ENCODE measurements at places on chromosomes 13 and 19.

- DNase-seq = no peak
These were observed 124.7 kb downstream of the GPC5 start for GRCh38 chr13:91523116-91523515.

GRCh38 chr13:76764429-76764828 lies 121.8 kb downstream of the KCTD12 start:
- no peak for DNase-seq

- no peak for DNase-seq
These were observed 169.8 kb downstream of the ATP8A2 start for GRCh38 chr13:25541434-25542123.

- DNase-seq = no peak
These were observed 366.8 kb downstream of the SLITRK1 start for GRCh38 chr13:83515268-83516015.

DNA sequence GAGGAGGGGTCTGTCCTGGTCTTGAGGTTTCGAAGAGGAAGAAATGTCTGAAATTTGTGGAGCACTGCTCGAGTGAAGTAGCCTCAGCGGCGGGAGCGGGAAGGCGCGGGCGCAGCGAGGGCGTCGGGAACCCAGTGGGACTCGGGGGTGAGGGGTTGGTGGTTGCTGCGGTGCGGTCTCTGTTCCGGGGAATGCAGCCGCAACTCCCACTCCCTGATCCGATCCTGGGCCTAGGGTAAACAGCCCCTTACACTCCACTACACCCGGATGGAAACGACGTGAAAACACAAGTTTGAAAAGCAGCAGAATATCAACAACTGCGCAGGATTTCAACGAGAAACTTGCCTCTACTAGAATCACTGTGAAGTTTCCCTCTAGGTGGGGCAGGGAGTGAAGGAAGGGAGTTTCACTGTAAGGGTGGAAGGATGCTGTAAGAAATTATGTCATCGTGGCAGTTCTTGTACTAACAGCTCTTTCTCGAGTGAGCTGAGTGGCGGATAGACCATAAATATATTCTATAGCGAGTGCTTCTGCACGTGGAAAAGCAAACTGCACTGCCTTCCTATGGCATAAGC lies 2.0 kb upstream of the KLF12 start:
- DNase-seq = no peak

- peak; percentile 74 for DNase-seq
These were observed at the start of gene NDFIP2 for GRCh38 chr13:79480954-79481684. Gene NDFIP2, plus strand, starts transcription at chr13:79481155. Its CDS starts 49 bp downstream, at chr13:79481204.

DNA sequence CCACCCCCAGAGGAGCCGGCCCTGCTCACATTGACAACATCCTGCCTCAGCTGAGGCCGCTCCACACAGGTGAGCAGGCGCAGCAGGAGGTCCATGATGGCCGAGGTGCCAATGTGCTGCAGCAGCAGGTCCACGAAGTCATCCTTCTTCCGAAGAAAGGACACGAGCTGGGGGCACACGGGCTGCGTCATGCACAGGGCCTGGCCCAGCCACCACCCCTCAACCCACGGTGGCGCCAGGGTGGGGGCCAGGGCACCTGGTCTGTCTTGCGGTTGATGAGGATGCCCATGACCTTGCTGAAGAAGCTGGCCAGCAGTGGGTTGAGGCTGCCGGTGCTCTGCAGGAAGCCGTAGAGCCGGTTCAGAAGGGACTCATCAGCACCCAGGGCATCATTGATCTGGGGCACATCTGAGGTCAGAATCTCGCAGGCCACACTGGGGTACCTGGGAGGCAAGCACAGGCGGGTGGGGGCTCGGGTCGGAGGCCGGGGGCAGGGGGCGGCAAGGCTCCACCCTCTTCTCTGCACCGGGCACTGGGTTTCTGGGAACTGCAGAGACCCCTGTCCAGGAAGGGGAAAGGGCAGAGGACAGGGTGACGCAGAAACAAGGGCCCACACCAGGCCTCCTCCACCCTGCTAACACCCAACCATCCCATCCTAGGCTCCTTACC lies 13.4 kb downstream of the PPP6R1 start:
- no peak for DNase-seq

DNA sequence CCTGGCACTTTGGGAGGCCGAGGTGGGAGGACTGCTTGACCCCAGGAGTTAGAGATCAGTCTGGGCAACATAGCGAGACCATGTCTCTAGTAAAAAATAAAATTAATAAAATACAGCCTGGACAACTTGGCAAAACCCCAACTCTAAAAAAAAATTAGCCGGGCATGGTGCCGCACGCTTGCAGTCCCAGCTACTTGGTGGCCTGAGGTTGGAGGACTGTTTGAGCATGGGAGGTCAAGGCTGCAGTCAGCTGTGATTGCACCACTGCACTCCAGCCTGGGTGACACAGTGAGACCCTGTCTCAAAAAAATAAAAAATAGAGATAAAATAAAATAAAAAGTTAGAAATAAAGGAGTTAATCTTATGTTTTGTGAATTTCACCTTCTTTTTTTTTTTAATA lies 15.6 kb upstream of the SPC24 start:
- no peak for DNase-seq

GRCh38 chr13:51594432-51594831 lies 10.2 kb downstream of the WDFY2 start:
- no peak for DNase-seq

DNA sequence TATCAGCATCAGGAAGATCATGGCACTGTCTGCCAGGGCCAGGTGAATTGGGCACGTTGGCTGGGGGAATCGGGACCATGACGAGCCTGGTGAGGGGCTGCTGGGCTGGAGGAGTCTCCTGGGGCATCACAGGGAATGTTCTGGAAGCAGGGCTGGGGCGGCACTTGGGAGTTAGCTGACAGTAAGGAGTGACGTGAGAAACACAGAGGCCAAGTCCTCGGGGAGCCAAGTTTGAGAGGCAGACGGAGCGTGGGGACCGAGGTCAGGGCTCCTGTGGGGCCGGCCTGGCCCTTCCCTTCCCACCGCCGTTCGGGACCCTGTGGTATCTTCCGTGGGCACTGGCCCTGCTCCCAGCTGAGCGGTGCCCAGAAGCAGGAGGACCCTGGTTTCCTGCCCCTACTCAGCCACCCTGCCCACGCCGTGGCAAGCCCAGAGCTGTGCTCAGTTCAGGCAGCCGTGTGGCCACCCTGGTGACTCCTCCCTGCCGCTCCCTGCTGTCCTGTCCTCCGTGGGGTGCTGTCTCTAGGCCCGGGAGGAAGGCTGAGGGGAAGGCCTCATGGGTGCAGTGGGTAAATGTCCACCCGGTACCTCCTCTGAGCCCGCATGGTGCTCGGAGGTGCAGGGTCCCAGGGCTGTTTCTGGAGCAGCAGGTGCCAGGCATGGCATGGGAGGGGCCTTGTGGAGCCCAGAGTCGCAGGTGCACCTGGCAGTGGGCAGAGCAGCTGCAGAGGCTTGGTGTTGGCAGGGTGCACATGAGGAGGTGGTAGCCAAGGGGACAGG lies 25.2 kb downstream of the CRTC1 start:
- DNase-seq = peak; percentile 71

DNA sequence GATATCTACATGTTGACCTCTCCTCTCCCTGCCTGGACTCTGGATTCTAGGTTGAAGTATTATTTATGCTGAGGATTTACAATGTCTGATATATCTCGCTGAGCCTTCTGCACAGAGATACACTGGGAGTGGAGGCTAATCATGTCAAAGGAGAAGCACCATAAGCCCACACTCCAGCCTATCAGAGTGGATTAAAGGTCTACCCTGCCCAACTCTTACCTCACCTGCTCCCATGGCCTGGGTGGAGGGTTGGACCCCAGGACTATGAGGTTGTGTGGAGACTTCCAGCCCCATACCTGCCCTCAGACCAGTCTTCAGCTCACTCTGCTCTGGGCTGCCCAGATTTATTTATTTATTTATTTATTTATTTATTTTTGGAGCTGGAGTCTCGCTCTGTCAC lies 15.4 kb downstream of the OR10H4 start:
- no peak for DNase-seq

DNA sequence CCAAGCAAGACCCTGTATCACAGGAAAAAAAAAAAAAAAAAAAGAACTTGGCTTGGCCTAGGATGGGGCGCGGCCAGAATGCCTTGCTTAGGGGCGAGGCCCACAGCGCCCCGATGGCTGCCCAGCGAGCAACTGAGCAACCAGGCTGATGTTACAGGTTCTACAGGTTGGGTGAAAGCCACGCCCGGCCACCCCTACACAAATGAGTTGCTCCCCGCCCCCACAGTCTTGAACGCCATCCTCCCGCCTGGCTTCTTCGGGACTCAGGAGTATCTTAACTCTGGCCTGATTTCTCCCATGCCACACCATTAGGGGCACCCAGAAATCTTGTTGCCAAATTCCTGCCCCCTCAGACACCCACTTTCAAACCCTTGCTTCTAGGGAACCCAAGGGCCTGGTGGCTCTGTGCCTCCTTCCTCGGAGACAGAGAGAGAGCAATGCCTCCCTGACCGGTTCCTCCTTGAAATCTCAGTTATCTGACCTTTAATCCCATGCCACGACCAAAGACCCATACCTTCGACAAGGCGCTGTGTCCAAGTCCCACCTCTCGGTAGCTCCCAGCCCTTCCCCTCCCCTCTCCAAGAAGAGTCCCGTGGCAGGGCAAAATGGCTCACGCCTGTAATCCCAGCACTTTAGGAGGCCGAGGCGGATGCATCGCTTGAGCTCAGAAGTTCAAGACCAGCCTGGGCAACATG lies 1.1 kb upstream of the CBLC start:
- DNase-seq = no peak

GRCh38 chr19:47391510-47392223 lies 27.7 kb downstream of the MEIS3 start:
- DNase-seq = peak; percentile 31

GRCh38 chr13:34762312-34762711 lies 179.8 kb upstream of the NBEA start:
- no peak for DNase-seq

DNA sequence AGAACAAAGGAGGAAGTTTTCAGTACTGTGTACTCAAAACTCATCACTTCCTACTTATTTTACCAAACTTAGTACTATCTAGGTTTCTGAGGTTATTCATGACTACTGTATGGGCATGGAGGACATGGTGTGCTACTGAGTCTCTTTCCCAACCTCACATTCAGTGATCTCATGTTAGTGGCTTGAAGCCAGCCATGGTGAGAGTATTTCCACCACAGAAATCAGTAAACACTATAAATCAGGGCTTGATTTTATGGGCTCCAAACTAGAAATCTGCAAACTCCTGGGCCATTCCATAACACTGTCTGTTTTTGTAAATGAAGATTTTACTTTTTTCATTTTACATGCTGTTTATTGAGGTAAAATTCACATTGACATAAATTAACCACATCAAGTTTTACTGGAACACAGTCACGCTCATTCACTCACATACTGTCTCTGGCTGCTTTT lies 19.7 kb downstream of the MED26 start:
- DNase-seq = no peak

DNA sequence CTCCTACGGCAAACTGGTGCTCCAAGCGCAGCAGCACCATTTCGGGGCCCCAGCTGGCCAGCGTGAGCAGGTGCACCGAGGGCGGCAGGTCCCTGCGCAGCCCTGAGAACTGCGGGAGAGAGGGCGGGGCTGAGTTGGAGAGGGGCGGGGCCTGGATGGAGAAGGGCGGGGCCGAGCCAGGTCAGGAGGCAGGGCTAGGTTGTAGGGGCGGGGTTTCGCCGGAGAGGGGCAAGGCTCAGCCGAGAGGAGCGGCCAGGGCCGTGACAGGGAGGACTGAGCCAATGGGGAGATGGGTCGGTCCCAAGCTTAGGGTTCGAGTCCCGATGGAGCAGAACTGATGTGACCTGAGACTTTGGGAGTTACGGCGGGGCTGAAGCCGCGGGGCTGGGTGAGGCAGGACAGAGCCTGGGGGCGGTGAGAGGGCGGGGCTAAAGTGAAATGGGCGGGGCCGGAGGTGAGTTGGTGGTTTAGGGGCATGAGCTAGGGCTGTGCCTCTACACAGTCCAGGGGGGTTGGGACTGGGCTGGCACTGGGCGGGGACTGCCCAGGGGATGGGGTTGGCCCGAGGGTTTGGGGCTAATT lies 19.0 kb downstream of the MAN2B1 start:
- DNase-seq = peak; percentile 56

DNA sequence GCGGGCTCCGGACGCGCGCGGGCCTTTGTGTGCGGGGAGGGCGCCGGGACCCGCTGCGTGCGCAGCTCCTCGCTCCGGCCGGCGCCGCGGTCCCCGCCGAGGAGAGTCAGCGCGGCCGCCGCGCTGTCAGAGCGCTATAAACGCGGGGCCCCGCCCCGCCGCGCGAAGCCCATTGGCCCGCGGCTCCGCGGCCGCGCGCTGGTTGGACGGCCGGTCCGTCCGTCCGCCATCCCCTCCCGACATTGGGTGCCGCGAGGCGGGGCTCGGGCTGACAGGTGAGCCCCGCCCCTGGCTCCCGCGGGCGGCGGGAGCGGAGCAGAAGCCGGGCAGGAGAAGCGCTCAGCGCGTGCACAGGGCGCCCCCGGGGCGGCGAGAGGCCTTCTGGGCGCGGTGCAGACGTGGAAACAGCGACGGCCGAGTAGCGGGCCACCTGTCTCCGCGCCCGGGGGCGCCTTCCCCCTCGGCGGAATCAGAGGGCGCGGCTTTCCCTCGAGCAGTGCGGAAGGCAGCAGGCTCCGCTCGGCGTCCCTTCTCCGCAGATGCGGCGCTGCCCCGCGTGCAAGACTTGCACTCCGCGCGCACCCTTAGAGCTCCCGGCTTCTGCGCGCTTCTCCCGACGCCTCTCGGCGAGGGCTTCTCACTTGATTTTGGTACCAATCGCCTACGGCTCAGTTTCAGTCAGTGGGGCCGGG lies at the start of gene EFNB2:
Gene EFNB2 (minus strand): TSS at position 111 of the 692 bp plus-strand sequence. CDS start 698 bp downstream, outside the sequence.
- peak; percentile 100 for DNase-seq
